ENCODE measurements at places on chromosomes 1 and 21.

DNA sequence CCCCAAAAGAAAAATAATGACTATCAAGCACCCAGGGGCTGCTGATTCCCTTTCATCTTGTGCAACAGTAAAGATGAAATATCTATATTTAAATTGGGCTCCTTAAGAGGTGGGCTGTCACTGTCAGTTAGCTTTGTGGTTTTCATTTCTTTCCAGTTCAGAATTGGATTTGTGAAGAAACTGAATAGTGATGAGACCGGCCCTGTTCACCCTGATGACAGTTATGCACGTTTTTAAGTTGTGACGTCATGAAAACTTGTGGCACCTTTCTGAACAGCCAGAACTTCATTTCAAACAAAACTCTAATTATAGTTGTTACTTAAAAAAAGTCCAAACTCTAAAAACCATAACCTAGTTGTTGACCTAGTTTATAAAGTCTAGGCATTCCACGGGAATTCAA, 125.9 kb downstream of the RUNX1 start:
- DNase-seq, result no peak

DNA sequence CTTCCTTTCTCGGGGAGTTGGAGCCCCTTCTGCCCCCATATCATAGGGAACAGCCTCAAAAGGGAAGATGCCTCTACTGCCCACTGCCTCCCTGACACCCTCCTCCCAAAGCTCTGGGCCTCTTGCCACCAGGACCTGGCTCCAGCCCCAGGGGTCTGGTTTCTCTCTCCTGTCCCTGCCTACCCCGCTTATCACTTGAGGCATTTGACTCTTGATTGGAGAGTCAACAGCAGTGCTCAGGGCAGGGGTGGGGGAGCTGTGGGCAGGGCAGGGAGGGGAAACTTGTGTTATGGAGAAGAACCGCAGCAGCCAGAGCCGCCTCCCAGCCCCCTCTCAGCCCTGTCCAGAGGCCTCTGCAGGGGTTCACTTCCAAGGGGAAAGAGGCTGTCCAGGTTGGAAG, 573 bp downstream of the TRIM63 start:
- DNase-seq, result no peak

GRCh38 chr1:73910466-73910865, 287.5 kb downstream of the LRRIQ3 start:
- no peak for DNase-seq

DNA sequence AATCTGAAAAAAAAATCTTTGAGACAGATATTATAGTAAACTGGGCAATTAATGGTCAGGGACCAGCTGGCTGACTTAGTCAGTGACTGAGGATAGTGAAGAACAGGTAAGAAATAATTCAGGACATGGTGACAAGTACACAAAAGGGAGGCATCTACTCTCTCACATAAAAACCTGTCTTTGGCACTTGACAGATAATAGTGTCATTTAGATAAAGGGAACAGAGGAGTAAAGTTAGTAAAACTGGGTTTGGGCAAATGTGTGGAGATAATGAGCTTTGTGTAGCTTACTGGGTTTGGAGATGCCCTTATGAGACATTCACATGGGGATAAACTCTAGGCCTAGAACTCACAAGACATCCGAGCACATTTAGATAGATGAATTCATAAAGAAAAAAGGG, 4.0 kb downstream of the SSX2IP start:
- no peak for DNase-seq

DNA sequence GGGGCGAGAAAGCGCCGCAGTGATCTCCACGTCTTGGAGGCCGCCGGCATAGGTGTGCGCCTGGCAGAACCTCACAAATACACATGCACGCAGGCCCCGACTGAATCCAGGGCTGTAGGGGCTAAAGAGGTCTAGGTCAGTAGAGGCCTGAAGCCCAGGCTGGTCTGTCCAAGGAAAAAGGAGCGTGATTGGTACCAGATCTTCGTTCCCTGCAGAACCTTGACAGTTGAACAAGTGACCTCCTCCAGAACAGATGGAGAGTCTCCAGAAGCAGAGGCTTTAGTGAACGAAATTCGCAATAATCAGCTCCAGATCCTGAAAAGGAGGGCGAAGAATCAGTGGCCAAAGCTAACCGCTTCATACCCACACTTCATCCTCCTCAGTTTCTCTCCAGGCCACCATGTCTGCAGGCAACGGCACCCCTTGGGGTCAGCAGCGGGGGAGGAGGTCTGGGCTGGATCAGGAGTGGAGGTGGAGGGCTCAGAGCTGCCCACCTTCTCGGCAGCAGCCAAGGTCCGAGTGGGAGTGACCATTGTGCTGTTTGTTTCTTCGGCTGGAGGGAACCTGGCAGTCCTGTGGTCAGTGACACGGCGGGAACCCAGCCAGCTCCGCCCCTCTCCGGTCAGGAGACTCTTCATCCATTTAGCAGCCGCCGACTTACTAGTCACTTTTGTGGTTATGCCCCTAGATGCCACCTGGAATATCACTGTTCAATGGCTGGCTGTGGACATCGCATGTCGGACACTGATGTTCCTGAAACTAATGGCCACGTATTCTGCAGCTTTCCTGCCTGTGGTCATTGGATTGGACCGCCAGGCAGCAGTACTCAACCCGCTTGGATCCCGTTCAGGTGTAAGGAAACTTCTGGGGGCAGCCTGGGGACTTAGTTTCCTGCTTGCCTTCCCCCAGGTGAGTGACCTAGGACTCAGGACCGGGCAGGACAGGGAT, 749 bp upstream of the PEX11B start:
- no peak for DNase-seq

DNA sequence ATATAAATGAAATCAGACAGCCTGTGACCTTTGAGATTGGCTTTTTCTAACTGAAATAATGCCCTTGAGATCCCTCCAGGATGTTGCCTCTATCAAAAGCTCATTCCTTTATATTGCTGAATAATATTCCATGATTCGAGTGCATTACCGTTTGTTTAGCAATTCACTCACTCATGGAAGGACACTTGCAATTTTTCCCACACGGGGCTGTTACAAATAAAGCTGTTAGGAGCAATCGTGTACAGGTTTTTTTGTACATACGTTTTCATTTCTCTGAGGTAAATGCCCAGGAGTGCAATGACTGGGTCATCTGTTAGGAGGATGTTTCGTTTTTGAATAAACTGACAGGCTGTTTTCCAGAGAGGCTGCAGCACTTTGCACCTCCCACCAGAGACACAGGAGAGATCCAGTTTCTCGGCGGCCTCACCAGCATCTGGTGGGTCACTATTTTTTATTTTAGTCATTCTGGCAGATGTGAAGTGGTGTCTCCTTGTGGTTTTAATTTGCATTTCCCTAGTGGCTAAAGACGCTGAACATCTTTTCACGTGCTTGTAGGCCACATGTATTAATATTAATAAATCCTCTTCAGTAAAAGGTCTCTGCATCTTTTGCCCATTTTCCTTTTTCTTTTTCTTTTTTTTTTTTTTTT, 11.0 kb downstream of the PRDM15 start:
- DNase-seq, result no peak

Data from activated CD4-positive, alpha-beta T cell treated with anti-CD3 and anti-CD28 coated beads for 4 hours (primary cell).